ENCODE measurements at places on chromosomes 11 and 22.
A peak's percentile ranks its signal among the peaks of the same experiment; 100 is the strongest.

DNA sequence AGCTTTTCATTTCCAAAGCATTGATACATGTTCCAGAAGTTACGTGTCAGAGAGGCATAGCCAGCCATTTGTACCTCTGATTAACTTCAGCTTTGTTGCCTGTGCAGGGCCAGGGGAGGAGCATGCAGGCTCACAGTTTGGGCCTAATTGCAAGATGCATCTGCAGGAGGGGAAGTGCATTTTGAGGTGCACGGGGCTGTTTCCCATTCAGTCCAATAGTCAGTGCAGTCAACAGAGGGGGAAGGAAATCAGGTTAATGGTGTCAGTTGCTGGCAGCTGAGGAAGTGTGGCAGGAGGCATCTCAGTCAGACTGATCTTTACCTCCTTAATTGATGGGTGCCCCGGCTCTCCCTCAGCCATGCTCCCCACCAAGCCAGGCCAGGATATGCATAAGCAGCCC is 39.3 kb downstream of the ABCC8 start:
- DNase-seq, result no peak

DNA sequence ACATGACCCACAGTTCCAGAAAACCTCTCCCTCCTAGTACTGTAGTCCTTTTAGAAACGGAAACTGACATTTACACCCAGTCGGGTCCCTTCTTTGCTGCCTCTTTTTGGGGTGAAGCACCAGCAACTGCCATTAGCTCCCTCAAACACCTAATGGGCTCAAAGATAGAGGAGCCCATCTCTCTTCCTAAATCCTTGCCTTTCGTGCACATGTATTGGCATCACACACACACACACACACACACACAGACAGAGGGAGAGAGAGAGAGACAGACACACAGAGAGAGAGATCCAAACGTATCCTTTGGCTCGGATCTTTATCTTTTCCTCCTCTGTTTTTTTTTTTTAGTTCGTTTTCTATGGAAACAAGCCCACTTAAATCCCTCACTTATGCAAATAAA is 716 bp downstream of the GRM5 start:
- no peak for DNase-seq

- no peak for DNase-seq
Measured at GRCh38 chr22:46262449-46263215, 511 bp downstream of the PKDREJ start.

DNA sequence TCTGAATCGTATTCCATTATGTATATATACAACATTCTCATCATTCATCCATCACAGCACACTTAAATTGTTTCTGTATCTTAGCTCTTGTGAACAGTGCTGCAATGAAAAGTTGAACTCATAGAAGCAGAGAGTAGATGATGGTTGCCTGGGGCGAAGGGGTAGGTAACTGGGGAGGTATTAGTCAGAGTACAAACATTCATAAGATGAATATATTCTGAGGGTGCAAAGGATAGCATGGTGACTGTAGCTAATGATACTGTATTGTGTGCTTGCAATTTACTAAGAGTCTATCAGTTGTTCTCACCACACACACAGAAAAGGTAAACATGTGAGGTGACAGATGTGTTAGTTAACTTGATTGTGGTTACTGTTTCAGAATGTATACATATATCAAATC is 12.6 kb upstream of the RFPL2 start:
- DNase-seq, result no peak

DNA sequence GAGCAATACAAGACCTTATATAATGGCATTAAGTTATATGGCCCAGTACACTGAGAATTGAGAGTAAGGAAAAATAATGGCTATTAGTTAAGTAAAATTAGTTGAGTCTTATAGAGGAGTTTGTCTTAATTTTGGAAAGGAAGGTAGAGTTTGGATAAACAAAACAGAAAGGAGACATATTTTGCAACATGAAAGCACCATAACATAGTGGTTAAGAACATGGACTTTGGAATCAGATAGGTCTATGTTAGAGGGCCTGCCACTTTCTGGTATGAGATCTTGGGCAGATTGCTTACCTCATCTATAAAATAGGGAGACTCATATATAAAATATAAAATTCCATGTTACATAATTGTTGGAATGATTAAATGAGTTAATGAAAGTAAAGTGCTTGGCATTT is 68.9 kb downstream of the CSTPP1 start:
- no peak for DNase-seq

- no peak for DNase-seq
Measured at GRCh38 chr11:29260939-29261705, 755.7 kb downstream of the KCNA4 start.

DNA sequence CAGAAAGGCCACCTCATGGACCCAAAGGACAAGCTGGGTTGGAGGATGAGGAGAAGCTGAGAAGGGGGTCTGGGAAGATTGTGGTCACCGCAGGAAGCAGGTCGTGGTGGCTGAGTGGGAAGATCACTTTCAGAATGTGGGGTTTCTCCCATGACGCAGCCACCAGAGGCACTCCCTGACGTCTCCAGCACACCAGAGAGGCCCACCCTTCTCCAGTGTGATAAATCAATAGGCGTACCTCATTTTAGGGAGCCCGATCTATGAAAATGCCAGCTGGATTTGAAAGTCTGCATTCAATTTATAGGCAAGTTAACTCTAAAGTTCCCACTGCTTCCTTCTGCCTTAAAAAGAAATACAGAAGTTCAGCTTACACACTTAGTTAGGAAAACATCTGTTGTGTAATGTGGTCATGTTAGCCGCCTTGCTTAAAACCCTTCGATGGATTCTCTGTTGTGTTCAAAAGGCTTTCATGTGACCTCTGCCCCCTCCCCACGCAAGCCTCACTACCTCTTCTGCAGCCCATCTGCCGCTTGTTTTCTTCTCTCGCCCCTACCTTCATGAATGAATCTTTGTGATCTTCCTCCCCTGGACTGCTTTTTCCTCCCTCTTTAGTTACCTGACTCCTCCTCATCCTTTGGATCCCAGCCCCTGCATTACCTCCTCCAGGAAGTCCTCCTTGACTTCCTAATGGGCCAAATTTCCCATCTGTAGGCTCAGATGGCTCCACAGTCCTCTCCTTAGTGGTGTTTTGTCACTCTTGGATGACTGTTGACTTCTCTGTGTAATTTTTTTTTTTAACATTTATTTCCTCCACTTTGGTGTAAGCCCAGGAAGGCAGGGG is 10.7 kb downstream of the TSPAN18 start:
- peak; percentile 23 for DNase-seq

DNA sequence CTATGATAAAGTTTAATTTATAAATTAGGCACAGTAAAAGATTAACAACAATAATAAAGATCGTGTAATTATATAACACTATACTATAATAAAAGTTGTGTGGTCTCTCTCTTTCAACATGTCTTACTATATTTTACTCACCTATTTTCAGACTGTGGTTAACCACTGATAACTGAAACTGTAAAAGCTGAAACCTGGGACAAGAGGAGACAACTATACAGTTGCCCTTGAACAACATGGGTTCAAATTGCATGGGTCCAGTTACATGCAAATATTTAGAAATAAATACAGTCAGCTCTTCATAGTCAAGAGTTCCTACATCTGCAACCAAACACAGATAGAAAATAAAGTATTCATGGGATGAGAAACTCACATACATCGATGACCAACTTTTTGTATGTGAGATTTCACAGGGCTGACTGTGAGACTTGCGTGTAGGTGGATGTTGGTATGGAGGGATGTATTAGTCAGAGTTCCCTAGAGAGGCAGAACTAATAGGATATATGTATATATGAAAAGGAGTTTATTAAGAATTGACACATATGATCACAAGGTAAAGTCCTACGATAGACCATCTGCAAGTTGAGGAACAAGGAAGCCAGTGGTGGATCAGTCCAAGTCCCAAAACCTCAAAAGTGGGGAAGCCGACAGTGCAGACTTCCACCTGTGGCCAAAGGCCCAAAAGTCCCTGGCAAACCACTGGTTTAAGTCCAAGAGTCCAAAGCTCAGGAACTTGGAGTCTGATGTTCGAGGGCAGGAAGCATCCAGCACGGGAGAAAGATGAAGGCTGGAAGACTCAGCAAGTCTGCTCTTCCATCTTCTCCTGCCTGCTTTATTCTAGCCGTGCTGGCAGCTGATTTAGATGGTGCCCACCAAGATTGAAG is 359.5 kb downstream of the INSC start:
- no peak for DNase-seq

DNA sequence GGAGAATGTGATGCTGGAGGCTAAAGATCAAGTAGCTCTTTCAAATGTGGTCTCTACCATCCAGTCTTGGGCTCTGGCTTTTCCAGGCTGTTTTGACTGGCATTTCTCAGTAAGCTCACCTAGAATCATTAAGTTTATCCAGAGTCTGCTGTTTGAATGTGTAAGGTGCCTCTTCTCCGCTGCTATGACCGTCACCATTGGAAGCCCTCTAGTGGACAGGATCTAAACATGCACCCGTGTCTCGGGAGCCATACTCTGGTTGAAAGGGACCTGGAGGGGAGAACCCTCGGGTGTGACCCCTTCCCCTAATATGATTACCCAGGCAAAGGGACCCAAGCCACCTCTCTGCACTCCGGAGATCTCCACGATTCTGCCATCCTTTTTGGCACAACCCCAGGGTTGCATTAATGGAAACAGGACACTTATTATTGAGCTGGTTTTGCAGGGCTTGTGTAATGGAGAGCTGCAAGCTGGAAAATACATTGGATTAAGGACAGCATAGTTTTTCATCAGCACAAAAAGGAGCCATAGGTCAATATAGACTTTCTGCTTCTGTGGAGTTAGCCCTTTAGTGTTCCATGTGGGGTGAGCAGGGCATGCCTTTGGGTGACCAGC is 191.0 kb upstream of the LARGE1 start:
- no peak for DNase-seq

GRCh38 chr22:30704978-30705377 is 10.3 kb downstream of the OSBP2 start:
- no peak for DNase-seq

- no peak for DNase-seq
Measured at GRCh38 chr11:109993786-109994185, 99.4 kb upstream of the ZC3H12C start.

DNA sequence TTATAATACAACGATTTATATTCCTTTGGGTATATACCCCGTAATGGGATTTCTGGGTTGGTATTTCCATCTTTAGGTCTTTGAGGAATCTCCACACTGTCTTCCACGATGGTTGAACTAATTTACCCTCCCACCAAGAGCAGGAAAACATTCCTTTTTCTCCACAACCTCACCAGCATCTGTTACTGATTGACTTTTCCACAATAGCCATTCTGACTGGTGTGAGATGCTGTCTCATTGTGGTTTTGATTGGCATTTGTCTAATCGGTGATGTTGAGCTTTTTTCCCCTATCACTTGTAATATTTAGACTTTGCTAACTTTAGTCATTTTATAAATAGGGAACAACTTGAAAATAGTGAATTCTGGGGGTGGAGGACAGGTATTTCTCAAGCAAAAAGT is 58.1 kb downstream of the PPFIA1 start:
- DNase-seq, result no peak

DNA sequence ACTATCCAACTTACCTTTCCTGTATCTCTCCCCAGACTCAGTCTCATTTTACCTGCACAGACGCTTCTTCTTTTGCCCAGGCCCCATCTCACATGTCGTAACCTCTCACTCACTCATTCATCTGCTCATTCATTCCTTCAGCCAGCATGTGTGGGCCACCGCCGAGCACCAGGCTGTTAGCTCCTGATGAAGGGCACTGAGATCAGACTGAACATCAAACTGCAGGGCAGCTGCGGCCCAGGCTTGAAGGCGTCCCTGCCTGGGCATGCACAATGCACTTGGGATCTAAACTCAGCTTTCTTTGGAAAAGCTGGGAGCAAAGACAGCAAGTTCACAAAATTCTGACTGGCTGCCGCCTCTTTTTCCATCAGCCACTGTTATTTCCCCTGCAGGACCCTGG is 1456.3 kb downstream of the BRD1 start:
- no peak for DNase-seq

- no peak for DNase-seq
Measured at GRCh38 chr11:17883946-17884345, 128.9 kb downstream of the SERGEF start.

DNA sequence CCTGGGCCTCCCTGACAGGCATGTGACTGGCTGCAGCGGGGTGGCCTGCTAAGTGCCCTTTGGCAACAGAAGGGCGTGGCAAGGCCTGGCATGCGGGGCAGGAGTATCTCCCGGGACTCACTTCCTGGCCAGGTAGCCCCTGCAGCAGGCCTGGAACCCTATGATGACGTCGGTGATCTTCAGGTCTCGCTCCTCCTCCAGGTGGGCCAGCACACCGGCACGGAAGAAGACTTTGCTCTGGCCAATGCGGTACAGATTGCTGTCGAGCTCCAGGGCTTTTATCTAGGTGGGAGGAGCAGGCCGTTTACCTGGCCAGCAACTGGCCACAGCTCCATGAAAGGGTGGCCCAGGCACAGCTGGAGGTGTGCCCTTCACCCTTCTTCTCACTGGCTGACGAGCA is 50.9 kb downstream of the APOL1 start:
- DNase-seq, result no peak

DNA sequence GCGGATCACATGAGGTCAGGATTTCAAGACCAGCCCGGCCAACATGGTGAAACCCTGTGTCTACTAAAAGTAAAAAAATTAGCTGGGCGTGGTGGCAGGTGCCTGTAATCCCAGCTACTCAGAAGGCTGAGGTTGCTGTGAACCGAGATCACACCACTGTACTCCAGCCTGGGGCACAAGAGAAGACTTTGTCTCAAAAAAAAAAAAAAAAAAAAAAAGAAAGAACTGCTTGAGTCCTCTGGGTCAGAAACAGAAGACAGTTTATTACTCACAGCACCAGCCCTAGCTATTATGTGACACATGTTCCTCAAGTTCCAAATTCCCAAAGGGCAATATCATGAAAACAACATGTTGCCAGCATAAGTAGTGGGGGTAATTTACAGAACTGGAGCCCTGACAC is 1014.1 kb upstream of the RAG2 start:
- DNase-seq, result no peak

DNA sequence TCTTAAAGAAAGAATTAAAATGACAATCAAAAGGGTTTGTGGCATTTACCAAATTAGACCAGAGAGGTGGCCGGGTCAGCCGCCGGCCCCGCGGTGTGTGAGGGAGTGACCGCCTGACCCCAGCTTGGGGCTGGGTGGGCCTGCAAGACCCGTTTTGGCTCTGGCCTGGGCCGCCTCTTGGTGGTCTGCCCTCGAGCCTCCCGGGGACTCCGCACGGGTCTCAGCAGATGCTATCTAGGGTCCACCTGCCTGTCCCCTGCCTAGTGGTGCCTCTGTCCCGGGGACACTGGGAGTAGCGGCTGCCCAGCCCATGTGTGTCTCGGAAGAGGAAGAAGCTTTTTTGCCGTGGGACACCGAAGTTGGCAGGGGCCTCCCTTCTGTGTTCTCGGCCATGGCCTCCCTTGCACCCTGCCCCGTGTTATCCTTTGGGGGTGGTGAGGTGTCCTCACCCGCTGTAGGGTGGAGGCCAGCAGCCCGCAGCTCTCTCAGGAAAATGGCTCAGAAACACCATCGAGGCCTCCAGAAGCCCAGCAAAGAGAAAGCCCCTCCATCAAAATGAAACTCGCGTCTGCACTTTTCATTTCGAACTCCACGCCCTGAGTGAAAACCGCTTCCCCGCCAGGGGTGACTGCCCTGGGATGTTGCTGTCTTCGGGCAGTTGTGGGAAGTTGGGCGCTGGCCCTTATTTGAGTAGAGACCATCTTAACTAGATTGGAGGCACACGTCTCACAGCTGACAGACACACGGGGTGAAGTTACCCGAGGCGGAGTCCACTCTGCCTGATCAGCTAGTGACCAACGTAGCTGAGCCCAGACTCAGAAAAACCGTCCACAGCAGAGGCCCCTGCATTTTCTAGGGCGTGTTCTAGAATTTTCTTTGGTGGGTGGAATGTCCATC is 8.0 kb downstream of the CCND1 start:
- no peak for DNase-seq

- DNase-seq, result no peak
Measured at GRCh38 chr22:22931557-22932270, 44.1 kb downstream of the IGLL5 start.

GRCh38 chr22:41425660-41426365 is 20.8 kb downstream of the TOB2 start:
- DNase-seq, result no peak
